ENCODE measurements at places on chromosomes 2 and 18. TPM values are rescaled to one million over a fixed set of nuclear protein-coding genes. Genes with fewer than 3 reads are reported as not detected.

Gene IGFBP5
- not detected for polyA plus RNA-seq

Gene CD8B2
- not detected for polyA plus RNA-seq

- DNase-seq = no peak
These were observed 95.4 kb downstream of the ITGB1BP1 start for GRCh38 chr2:9327873-9328352.

DNA sequence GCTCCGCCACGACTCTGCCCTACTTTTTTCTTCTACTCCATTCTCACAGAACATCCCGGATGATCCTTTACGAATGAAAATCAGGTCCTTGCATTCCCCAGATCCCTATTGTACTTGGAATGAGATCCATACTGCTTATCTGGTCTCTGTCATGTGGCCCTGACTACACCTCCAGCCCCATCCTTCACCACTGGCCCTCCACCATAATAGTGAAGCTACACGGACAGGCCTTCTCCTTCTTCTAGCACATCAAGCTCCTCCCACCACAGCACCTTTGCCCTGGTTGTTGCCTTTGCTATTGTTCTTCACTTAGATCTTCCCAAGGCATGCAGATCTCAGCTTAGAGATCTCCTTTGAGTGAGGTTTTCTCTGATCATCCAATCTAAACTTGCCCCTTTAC is 20.1 kb upstream of the RMDN2 start:
- DNase-seq = no peak

GRCh38 chr2:149122516-149122915 is 84.0 kb downstream of the LYPD6B start:
- DNase-seq = no peak

Gene ESPNL
- not detected for polyA plus RNA-seq

DNA sequence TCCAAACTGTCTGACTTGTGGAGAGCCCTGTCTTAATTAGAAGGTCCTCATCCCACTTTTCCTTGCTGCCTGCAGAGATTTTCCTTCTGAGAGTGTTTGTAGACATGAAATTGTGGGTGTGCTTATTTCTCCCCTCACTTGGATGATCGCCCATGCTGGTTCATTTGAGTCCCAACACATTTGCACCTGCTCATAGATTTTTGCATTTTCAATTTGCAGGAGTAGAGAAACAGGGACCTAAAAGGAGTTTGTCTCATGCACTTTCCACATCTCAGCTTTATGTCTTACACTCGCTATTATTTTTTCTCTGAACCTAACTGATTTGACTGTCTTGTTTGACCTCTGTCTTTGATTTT is 33.2 kb upstream of the FHL2 start:
- DNase-seq = no peak

Gene GPR35
- 1.3 TPM for polyA plus RNA-seq

Gene DCDC2C
- not detected for polyA plus RNA-seq

DNA sequence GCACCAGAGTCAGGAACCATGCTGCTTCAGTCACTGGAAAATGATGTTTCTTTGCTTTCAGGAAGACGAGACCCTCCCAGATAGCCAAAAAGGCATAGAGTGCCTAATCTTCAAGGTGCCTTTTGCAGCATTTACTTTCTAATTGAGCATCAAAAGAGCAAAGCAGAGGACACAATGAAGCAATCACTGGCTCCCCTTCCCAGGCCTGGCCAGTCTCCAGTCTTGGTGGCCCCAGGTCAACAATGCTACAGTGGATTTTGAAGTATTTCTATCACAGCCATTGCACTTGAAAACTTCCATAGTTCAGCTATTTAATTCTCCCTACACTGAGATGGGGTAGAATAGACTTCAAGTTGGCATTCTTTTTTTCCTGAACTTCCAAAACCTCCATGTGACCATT is 15.4 kb downstream of the ZBTB7C start:
- DNase-seq = no peak

Gene CXCR1
- polyA plus RNA-seq = not detected

GRCh38 chr2:8303322-8303832 is 378.5 kb upstream of the ID2 start:
- DNase-seq = peak; percentile 76

Gene GPR39
- not detected for polyA plus RNA-seq

GRCh38 chr18:44824884-44825283 is 144.2 kb downstream of the SETBP1 start:
- no peak for DNase-seq

Gene COL4A4
- polyA plus RNA-seq = 0.10 TPM

GRCh38 chr18:24009651-24010333 is 4.8 kb upstream of the TTC39C start:
- no peak for DNase-seq

DNA sequence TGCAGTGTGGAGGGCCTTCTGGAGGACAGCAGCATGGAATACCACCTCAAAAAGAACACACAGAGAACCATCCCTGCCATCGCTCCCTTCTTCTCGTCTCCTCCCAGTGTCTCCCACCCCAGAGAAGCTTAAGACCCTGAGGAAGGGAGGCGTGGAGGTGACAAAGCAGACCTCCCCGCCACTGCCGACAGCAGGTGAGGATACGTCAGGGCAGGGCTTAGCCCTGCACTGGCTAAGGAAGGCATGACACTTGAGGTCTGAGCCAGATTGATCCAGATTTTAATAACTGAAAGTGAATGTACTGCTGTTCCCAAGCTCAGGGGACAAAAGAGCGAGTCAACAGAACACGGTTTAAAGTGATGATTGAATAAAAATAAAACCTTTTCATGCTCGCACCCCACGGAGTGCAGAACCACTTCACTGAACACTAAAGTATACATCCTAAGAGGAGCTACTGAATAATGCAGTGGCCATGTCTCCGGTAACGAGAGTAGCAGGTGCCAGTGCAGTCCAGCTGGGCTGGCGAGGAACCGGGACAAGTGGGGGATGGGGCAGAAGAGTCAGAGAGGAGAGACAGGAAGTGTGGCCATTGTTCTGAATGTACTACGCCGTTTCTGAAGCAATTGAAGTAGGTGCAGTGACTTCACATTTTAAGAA is 391.0 kb downstream of the CDH2 start:
- DNase-seq = no peak

GRCh38 chr2:85804583-85804982 is 50.8 kb downstream of the ATOH8 start:
- peak; percentile 19 for DNase-seq

GRCh38 chr2:4291430-4291829 is 588.1 kb downstream of the DCDC2C start:
- DNase-seq = no peak

- DNase-seq = no peak
These were observed 202.1 kb downstream of the SH3RF3 start for GRCh38 chr2:109331081-109331480.

Gene SKA1
- polyA plus RNA-seq = not detected

DNA sequence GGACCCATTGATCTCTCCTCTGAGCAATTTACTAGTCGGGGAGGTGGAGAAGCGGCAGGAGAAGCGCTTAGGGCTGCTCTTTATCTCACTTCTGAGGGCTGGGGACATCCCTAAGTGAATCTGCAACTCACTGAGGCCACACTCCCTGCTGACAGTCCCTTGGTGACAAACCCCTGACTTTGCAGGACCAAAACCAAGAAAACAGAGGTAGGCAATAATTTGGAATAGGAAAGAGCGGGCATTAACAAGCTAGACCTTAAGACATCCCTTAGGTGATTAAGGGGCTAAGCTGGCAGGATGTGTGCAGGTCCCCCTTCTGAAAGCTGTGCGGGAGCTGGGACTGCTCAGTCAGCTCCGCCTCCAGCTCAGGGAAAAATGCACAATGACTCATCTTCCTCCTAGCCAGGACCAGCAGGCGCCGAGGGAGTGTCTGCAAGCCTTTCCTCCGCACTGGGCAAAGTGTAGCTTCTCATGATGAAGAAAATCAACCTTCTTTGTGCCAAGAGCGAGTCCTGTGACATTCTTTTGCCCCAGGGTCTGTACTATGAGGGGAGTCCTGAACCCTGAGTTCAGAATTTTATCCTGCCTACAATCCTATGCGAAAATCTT is 63.3 kb downstream of the BOD1L2 start:
- no peak for DNase-seq

DNA sequence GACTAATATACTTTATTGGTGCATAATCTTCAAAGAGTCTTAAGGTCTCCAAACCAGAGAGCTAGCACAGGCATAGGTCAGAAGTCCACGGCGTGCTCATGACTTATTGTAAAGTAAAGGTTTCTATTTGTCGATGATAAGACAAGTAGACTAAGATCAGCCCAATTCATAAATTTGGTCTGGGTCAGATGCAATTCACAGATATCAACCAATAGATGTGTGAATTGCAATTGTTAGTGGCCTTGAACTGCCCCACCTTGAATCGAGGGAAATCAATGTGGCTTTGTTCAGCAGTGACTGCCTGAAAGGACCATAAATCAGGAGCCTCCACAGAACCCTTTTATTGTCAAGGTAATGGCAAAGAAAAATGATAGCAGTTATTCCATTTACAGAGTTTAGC is 39.1 kb upstream of the CPS1 start:
- DNase-seq = no peak

Gene C2orf80
- not detected for polyA plus RNA-seq

DNA sequence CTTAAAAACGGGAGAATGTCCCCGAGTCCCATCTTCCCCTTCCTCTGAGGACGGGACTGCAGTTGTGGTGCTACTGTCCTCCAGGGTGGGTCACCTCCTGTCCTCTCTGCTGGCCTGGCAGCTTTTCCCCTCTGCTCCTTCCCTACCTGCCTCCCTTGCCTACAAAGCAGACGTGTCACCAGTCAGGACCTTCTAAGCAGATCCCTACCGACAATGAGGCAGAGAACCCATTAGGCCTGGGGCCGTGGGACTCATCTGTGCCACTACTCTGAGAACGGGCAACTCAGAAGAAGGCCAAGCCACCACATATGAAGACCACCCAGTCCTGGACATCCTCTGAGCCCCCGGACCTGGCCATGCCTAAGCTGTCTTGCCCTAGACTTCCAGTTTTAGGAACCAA is 103.0 kb upstream of the TEX51 start:
- no peak for DNase-seq

- no peak for DNase-seq
These were observed 500.2 kb downstream of the FBXO15 start for GRCh38 chr18:73647391-73647790.

- DNase-seq = no peak
These were observed 268.8 kb downstream of the ARHGAP15 start for GRCh38 chr2:143397884-143398614.

Gene EHD3
- polyA plus RNA-seq = 4.3 TPM

Gene LBH
- 136 TPM for polyA plus RNA-seq

Gene IL36G
- not detected for polyA plus RNA-seq

- DNase-seq = no peak
These were observed 100.9 kb upstream of the NXPH2 start for GRCh38 chr2:138881126-138881525.

Gene ZFAND2B
- polyA plus RNA-seq = 81.5 TPM

- no peak for DNase-seq
These were observed 171.5 kb upstream of the SIX2 start for GRCh38 chr2:45180779-45181178.

DNA sequence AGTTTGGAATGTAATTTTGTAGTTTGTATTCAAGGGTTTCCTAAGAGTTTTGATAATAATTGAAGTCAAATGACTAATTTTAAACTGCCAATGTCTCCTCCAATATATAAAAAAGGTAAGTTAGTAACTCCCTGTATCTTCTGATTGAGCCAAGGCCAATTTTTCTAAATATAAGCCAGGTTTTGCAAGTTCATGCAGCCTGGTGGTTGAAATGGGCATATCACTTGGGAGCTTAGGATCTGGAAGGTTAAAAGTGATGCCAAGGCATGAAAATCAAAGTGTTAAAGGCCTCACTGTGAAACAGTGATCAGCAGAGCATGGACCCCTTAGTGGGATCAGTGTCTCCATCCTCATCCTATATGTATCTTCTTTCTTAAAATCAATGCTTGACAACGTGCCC is 60.5 kb downstream of the MERTK start:
- DNase-seq = no peak

GRCh38 chr2:234869969-234870368 is 81.8 kb upstream of the SH3BP4 start:
- no peak for DNase-seq

Gene NOL4
- polyA plus RNA-seq = not detected

DNA sequence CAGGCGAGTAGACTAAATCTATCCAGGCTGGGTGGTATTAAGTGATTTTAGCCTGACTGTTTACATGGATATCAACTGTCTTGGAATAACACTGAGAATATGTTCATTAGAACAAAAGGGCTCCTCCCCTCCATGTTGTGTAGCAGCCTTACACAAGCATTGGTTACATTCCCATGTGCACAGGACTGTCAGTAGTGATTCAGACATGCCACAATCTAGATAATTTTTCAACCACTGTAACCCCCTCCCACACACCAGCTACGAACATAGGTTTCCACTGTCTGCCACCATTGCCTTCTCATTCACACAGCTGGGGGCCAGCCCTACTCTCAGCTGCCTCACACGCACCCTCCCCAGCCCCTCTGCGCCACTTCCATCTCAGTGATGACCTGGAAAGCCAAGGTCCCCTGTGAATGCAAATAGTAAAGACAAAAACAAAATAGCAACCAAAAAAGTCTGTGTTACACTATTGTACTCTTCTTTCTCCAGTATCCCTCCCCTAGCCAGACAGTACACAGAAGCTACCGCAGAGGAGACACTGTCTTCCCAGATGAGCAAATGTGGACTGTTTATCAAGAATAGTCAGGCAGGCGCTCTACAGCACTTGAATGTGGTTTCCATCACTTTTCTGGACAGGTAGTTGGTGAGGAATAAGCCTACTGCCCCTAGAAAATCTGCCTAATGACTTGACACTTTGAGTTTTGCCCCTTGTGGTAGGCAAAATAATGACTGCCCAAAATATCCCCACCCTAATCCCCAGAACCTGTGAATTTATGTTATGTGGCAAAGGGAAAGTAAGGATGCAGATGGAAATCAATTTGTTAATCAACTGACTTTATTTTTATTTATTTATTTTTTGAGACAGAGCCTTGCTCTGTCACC is 27.9 kb upstream of the TYMS start:
- no peak for DNase-seq

- DNase-seq = no peak
These were observed 77.0 kb upstream of the TACR1 start for GRCh38 chr2:75276093-75277029.

GRCh38 chr2:187545238-187545751 is 8.9 kb downstream of the TFPI start:
- DNase-seq = no peak

All from CD4-positive, alpha-beta memory T cell (primary cell).